ENCODE measurements at places on chromosomes 6 and 20.

DNA sequence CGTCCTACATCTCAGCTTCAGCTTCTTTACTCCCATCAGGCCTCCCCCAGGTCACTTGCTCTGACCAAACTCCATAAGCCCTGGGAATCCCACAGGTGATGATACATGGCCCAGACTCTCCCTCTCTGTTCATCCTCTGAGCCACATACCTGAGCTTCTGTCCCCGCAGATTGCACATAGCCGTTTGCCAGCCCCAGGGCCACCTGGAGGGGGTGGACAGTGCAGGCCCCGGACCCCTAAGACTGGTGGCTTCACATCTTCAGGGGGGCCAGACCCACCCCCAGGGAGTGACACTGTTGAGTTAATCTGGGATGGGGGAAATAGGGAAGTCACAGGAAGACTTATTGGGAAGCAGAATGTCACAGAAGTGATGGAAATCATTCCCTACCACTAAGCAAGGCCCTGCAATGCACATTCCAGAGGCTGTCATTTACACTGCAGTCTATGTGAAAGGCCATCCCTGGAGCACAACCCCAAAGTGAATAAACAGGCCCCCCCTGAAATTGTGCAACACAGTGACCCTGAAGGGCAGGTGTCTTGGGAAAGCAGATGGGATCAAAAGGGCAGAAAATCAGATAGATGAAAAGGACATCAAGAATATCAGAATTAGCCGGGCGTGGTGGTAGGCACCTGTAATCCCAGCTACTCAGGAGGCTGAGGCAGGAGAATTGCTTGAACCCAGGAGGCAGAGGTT, 2.2 kb downstream of the RXRB start:
- DNase-seq, result no peak

- DNase-seq, result no peak
Measured at GRCh38 chr6:148629181-148629580, 117.6 kb upstream of the UST start.

- DNase-seq, result no peak
Measured at GRCh38 chr20:22460231-22460630, 124.1 kb downstream of the FOXA2 start.

GRCh38 chr6:158529629-158530028, 30.3 kb upstream of the TMEM181 start:
- no peak for DNase-seq

Data from CD4-positive, alpha-beta T cell treated with Interleukin-15 for 4 hours (primary cell).